ENCODE measurements at places on chromosomes 12 and 14.

DNA sequence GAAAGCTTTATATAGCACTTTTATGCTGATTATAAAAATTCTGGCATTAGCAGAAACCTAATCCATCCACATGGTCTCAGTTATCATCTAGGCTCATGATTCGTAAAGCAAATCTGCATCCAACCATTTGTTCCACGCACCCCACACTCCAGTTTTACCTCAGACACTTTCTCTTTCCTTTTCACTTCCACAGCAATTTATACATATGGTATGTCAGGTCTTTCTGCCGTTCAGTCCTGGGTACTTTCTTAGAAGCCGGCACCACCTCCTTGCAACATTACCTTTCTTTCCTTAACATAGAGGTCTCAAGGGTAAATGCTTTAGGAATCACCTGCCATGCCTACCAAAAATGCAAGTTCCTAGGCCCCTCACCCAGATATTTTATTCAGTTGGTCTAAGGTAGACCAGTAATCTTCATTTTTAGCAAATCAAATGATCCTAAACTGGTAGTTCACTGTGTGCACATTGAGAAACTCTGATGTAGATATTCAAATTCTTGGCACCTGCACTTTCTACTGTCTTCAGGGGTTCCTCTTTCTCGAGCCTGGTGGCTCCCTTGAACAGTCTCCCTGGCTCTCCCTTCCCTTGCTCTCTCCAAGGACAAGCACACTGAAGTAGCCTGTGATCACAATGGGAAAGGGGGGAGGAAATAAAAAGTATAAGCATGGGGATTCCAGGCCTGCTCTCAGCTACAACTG lies 2.8 kb upstream of the KRAS start:
- no peak for DNase-seq

- no peak for DNase-seq
These were observed 97.9 kb downstream of the RERGL start for GRCh38 chr12:17992002-17992656.

GRCh38 chr14:104239185-104239775 lies 100.9 kb downstream of the KIF26A start:
- no peak for DNase-seq

GRCh38 chr12:124406043-124406442 lies 111.2 kb downstream of the RFLNA start:
- DNase-seq, result no peak

DNA sequence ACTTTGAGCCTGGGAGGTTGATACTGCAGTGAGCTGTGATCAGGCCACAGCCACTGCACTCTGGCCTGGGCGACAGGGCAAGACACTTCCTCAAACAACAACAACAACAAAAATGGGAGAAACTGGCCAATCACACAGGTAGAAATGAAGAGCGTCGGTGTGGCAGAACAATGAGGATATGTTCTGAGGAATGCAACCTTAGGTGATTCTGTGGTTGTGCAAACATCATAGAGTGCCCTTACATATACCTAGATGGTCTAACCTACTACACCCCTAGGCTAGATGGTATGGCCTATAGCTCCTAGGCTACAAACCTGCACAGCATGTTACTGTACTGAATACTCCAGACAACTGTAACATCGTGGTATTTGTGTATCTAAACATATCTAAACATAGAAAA lies 3.7 kb upstream of the PRDM4 start:
- no peak for DNase-seq

DNA sequence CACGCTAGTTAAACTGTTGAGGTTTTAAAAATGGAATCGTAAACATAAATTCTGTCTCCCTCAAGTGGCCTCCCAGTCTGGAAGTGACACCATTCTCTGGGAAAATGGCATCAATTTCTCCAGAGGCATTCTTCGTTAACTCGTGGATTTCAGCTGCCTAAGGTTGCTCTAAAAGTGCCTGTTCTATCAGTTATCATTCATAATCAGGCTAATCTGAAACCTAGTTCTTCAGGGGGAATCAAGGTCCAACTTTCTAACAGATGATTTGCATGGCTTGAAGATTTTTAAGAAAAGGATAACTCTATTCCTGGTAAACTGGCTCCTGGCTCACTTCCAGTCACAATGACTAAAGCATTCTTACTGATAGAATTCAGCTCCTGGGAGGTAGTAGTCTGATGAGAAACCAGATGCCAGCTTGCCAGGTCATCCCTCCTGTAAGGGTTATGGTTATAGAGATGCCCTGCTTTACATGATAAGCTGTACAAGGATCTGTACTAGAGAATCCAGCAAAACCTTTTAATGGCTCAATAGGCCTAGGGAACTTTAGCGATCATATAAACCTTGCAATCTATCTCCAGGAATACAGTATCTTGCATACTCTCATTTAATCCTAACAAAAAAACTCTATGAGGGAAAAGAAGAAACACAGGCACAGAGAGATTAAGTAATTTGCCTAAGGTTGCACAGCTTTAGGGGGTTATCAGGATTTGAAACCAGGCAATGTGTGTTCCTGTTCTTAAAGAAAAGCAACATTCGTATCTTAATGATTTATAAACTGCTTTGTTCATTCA lies 1.5 kb downstream of the L3HYPDH start:
- DNase-seq, result no peak

DNA sequence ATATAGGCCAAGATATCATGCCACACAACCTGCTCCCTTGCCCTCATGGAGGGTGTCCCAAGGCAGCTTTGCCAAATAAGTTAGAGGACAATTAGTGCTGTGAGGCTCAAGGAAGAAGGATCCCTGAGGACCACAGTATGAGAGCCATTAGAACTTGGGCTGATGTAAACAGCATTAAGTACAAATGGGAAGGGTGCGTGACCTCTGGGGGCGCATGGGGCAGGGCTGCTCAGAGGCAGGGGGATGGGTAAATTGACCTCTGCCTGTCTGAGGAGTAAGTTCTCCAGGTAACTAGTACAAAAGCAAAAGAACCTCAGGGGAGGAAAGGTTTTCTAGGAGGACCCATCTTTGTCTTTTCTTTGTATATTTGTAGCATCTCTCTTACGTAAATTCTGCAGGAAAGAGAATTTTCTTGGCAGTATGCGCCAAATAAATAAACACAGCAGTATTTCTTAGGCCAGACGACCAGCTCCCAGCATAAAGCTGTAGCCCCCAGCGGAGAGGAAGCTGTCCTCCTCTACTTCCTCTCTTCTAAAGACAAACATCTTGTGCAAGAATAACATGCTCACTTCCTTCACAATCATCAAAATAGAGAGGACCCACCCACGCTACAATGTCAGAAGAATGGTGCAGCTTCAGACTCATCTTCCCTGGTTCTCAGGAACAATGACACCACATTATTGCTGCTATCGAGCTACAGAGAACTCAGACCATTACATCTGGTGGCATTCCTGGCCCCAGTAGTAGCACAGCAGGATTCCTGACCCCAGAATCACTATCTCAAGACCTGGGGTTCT lies 16.4 kb upstream of the VWF start:
- no peak for DNase-seq

DNA sequence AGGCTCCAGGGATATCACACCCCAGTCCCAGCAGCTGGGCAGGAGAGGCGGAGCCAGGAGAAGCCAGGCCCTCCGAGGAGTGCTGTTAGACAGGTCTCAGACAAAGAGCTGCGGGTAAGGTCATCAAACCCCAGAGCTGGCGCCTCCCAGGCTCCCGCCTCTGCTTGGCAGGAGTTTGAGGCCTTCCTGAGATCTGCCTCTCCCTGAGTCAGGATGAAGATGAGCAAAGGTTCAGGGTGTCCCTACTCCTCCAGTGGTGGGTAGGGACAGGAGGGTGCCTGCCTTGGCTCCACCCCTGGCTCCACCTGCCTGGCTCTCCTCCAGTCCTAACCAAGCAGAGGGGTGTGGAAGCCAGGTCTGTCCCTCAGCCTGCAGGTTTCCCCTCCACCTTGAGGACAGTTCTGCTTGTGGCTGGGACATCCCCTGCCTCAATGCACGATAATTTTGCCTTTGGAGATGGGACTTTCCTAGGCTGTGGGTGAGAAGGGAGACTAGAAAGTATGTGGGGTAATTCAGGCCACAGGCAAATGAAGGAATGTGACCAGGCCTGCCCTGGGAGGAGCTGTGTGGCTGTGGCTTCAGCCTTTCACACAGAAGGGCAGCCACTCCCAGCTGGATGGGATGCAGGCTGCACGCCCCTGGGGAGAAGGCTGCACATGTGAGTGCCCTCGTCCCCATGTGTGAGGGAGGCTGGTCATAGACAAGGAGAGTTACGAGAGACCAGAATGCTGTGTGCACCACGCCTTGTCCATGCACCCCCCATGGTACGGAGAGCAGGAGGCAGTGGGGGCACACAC lies 2.2 kb downstream of the PLEKHG6 start:
- no peak for DNase-seq

- no peak for DNase-seq
These were observed 187.0 kb downstream of the SPTSSA start for GRCh38 chr14:34275078-34275477.

DNA sequence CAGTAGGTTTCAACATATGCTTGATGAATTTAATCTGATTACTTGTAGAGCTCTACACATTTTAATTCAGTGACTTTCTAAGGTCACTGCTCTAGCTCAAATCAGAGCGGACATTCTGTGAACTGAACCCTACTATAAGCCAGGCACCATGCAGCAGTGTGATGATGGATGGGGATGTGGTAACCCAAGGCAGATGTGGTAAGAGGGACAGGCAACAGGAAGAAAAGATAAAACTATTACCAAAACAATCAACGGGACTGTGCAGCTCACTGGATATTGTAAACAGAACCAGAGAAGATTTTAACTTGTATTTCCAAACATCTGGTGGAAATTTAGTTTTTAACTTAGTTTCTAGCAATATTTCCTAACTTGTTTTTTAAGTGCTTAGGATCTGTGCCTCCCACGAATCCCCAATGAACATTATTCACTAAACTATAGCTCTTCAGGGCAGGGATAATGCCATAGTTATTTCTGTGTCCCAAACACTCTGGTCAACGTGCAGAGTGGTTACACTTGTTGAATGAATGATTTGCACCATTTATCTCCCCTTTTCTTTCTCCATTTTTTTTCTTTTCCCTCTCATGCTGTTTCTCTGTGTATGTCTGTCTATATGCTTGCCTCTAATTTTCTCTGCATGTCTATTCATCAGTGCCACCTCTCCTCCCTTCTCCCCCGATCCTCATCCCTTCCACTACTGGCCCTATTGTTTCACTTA lies 3.0 kb downstream of the ERO1A start:
- DNase-seq, result no peak

GRCh38 chr14:106038263-106038662 lies 511.9 kb downstream of the TMEM121 start:
- DNase-seq, result no peak

DNA sequence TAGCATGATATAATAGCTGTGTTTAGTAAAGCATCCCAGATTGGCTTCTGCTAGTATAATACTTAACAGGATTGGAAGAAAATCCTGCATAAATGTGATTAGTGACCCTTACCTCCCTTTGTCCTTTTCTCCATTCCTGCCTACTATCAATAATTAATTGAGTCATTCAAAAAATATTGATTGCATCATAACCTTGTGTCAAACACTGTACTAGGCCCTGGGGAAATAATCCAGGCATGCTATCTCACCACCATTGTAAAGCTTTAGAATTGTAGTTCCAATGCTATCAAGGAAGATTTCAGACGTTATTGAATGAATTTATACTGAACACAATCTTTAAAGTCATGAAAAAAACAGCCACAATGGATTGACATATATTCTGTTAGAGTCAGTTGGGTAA lies 378.6 kb upstream of the DDHD1 start:
- no peak for DNase-seq

DNA sequence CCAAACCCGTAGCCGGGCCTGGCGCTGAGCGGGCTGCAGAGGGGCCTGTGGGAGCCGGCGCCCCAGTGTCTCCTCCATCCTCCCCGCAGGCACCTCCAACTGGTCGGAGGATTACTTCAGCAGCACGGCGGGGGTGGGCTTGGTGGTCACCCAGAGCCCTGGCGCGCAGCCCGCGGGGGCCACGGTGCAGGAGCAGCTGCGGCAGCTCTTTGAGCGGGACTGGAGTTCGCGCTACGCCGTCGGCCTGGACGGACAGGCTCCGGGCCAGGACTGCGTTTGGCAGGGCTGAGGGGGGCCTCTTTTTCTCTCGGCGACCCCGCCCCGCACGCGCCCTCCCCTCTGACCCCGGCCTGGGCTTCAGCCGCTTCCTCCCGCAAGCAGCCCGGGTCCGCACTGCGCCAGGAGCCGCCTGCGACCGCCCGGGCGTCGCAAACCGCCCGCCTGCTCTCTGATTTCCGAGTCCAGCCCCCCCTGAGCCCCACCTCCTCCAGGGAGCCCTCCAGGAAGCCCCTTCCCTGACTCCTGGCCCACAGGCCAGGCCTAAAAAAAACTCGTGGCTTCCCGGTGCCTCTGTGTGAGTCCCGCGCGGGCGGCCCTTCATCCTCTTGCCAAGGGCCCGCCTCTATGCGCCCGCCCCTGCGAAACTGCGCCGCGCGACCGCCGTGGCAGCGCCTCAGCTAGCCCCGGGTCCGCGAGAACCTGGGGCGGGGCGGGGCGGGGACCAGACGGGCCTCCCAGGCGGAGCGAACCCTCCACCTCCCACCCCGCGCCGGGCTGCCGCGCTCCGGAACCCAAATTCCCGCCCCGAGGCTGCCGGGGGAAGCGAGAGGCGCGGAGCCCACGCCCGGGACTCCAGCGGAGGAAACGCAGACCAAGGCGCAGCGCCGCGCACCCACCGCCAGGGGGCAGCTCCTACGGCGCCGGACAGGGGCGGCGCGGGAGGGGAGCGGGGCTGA lies 8.3 kb downstream of the PLD4 start:
- DNase-seq, result peak; percentile 62

- no peak for DNase-seq
These were observed 17.2 kb upstream of the BDKRB2 start for GRCh38 chr14:96187216-96188031.

DNA sequence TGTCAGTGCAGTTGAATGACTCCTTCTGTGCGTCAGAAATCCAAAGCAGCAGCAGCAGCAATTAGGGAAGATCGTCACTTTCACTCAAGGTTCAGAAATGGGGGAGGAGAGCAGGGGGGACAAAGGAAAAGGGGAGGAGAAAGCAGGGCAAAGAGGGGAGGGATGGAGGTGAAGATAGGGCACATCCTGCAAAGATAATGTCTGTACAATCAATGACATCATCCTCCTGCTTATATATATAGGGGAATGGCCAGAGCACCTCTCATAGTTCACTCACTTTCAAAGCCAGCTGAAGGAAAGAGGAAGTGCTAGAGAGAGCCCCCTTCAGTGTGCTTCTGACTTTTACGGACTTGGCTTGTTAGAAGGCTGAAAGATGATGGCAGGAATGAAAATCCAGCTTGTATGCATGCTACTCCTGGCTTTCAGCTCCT lies at the start of gene NTS:
Gene NTS, plus strand, starts transcription at position 265 of the 431 bp plus-strand sequence. Its CDS starts 109 bp downstream, at position 374.
- no peak for DNase-seq

DNA sequence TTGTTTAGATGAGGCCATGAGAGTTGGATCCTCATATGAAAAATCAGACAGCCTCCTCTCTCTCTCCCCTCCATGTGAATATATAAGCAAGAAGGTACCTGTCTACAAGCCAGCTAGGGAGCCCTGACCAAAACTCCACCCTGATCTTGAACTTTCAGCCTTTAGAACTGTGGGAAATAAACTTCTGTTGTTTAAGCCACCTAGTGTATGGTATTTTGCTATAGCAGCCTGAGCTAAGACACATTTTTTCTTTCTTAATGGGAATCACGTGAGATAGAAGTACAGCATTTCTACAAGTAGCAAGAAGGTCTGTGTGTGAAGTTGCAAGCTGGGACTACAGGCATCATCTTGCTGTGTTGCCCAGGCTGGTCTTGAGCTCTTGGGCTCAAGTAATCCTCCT lies 16.3 kb upstream of the ABHD12B start:
- DNase-seq, result no peak

Measured in stimulated activated CD8-positive, alpha-beta memory T cell treated with anti-CD3 and anti-CD28 coated beads, Interleukin-15, amount 100 ng/mL, for 4 hours (primary cell).